Esophagus muscularis mucosa (tissue), 4 donors: ENCODE measurements at places on chromosomes 5 and 9. TPM values are rescaled to one million over a fixed set of nuclear protein-coding genes. Genes with fewer than 3 reads are reported as not detected.

- no peak for DNase-seq
Measured at GRCh38 chr9:90007516-90008440, 403.0 kb downstream of the GADD45G start.

DNA sequence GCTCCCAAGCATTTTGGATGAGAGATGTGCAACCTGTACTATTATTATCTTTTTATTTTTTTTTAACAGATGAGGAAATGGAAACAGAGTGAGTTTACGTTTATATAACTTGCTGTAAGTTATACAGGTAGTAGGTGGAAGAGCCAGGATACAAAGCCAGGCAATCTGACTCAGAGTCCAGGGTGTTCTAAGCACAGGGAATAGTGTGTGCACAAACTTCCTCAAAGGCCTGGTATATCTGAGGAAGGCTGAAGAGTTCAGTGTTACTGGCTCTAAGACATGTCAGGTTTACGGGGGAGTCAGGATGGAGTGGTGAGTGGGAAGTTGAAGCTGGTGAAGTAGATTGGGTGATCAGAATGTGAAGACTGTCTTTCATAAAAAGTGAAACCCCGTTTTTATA, 353.6 kb downstream of the KDM4C start:
- no peak for DNase-seq

DNA sequence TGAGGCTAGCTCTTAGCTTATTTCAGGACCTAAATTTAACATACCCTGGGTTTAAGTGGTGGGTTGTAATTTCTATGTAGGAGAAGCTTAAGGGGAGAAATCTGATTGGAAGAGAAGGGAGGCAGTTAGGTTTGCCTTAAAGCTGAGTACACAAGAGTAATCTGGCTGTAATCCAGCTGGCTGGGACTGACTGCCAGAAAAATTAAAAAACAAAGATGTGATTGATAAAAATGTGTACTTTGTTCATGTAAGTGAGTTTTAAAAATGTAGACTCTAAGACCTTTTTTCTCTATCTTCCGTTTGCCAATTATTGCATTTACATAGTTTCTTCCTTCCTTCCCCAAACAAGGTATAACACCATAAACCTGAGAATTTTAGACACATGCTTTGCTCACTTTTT, 17.5 kb upstream of the MSMP start:
- DNase-seq: no peak

- no peak for DNase-seq
Measured at GRCh38 chr9:136742591-136743391, at the start of gene LCN10. LCN10 (minus strand) TSS chr9:136742940; CDS start chr9:136742903, 37 bp downstream.

Gene LRRC19
- not detected for total RNA-seq
